ENCODE measurements at places on chromosomes 2 and 18.
A peak's percentile ranks its signal among the peaks of the same experiment; 100 is the strongest.

GRCh38 chr2:73870084-73870483 lies 22.7 kb upstream of the ACTG2 start:
- peak; percentile 42 for DNase-seq

DNA sequence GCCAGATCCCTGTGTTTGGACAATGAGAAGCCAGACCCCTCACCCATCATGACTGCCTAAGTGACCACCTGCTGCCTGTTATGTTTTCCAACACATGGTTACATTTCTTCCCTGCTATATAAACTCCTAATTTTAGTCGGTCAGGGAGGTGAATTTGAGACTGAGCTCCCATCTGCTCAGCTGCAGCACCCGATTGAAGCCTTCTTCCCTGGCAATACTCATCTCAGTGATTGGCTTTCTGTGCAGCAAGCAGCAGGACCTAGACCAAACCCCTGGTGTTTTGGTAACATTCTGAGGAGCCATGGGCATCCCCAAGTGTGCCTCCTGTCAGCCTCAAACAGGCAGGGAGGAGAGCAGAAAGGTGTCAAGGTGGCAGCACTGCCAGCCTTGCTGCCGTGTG lies 141.2 kb downstream of the CD8B2 start:
- no peak for DNase-seq

DNA sequence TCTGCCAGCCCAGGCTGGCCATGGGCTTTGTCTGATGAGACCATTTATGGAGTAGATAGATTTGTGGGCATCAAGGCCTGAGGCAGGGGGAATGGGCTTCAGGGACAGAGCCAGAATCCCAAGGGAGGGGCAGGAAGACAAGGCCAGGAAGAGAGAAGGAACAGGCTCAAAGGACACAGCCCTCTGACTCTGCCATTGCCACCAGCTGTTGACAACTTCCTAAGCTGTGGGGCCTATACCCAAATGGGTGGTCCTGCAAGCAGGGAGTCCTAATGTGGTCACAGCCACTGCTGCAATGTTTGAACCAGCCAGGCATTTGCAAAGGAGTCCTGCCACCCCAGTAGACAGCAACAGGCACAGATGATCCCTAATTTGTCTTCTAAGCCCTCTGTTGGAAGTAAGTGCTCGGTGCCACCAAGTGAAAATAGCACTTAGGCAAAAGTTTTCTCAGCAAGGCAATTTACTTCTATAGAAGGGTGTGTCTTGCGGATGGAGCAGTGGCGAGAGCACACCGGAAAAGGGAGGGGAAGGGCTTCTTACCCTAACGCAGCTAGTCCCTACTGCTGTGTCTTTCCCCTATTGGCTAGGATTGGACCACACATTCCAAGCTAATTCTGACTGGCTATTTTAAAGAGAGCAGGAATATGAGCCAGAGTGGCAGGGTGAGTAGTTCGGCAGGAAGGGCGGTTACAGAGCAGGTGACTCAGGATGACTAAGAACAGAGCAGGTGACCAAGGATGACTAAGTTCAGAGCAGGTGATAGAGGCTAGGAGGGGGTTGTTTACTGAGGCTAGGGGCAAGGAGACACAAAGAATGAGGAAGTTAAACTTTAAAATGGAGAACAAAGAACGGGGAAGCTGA lies 47.2 kb downstream of the C1QL2 start:
- no peak for DNase-seq

GRCh38 chr2:219689676-219690628 lies 62.5 kb downstream of the SLC4A3 start:
- no peak for DNase-seq

- no peak for DNase-seq
These were observed 2.5 kb upstream of the ANKRD39 start for GRCh38 chr2:96860065-96861029.

DNA sequence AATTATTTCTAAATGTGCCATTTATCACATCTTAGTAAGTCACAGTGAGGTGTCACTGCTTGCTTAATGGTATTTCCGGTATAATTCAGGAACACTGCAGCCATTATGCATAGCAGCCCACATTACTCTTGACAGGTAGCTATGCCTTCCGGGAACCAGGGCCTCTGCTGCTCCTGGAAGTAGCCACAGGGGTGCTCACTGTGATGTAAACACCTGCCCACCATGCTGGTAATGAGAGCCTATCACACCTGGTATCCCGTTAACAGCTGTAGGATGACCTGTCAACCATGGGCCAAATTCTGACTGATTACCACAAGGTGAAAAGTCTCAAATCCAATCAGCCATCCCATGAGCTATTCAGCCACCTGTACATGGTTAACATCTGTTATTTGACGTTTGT lies 647.0 kb upstream of the NXPH2 start:
- no peak for DNase-seq

DNA sequence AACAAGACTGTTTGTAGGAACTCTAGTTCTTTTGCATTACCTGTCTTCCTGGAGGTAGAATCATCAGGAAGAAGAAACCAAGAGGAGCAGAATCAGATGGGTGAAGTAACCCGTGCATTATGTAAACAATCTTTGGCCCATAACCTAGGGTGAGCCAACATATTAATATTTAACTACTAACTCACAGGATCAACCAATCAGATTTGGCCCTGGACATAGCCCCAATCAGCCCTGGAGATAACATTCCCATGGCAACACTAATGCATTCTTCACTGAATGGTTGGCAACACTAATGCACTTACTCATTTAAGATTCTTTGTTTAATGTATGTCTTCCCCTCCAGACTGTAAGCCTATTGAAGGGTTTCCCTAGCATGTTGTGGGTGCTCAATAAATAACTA lies 72.0 kb upstream of the CTAGE1 start:
- no peak for DNase-seq

DNA sequence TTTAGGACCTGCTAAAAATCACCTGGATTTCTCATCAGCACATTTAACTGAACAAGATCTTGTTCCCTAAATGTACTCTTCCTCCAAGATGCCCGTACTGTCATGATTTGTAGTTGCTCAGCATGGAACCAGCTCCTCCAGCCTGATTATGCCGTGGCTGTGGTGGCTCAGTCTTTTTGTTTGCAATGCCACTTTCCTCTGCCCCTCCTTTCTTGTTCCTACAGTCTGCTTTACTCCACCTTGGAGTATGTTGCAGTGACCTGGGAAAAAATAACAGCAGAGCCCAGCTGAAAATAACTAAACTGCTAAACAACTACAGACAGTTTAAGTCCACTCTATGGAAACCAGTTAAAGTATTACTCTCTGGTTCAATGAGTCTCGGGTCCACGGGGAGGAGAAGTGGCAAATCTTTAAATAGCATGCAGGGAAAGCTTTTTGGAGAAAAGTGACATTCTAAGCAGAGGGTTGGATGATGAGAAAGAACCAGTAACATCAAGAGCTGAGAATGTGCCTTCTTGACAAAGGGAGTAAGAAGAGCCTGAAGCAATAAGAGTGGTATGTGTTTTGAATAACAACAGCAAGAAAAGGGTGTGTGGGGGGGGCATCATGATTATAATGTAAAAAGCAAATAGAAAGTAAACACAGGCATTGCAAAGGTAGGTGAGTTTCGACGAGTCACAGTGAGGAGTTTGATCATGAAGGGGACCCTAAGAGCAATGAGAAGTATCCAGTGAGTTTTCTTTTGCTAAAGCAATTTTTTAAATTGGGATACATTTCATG lies 225.7 kb downstream of the TMX3 start:
- no peak for DNase-seq

- peak; percentile 69 for DNase-seq
These were observed 52.5 kb downstream of the SETBP1 start for GRCh38 chr18:44733069-44733753.

- DNase-seq: no peak
These were observed 96.6 kb upstream of the CXCR4 start for GRCh38 chr2:136214307-136215200.

GRCh38 chr2:42047488-42048298 lies at the start of gene PKDCC:
Gene PKDCC (plus strand): TSS chr2:42048021. CDS start chr2:42048200, 179 bp downstream.
- peak; percentile 58 for DNase-seq

DNA sequence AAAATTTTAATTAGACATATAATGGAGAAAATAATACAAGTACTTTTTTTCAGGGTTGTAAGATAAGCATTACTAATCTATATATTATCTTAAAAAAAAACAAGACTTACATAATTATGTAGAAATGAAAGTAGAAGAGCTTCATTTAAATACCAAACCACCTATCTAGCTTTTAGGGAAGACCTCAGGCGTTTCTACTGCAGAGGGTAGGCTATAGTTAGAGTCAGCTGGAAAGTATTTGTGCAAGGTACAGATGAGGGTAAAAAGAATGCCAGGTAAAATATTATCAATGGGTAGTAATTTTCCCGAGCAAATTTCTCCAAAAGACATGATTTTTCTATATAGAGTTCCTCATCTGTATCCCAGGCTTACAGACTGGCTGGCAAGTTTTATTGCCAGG lies 30.5 kb upstream of the SLC39A10 start:
- DNase-seq: no peak

DNA sequence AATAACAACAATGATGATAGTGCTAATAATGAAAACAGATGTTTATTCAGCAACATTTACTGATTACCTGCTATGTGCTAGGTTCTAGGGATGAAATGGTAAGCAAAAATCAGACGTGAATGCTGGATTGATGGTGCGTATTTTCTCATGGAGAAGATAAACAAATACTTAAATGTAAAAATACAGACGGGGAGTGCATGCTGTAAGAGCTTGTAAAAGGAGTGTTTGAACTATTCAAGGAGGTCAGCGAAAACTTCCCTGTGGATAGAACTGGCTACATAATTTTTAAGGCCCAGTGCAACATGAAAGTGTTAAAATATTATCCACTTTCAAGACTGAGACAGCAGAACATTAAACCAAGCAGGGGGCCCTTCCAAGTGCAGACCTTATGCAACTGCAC lies 22.1 kb downstream of the MTX2 start:
- no peak for DNase-seq

DNA sequence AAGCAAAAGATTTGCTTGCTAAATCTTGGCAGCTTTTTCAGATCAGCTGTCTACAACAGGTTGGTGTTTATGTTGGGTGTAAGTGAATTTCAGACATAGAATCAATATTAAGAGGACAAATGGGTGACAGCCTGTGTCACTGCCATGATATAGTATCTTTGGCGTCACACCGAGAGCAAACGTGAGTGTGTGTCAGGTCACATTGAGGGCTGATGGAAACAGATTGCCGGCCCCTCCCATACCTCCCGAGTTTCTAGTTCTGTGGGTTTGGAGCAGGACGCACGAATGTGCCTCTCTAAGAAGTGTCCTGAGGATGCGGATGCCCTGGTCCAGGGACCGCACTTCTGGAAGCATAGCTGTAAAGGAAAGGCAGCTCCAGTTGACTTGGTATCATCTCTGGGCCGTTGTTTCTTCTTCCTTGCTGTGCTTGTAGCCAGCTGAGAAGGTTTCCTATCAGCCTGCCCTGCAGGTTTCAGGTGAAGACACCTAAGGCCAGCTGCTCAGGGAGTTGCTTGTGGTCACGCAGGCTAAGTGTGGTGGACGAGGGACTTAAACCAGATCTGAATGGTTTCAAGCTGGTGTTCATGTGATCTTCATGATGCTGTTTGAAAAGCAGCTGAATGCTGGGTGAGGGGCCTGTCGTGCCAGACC lies 6.4 kb downstream of the AGAP1 start:
- DNase-seq: no peak

GRCh38 chr2:106800976-106801655 lies 84.9 kb downstream of the ST6GAL2 start:
- DNase-seq: no peak

DNA sequence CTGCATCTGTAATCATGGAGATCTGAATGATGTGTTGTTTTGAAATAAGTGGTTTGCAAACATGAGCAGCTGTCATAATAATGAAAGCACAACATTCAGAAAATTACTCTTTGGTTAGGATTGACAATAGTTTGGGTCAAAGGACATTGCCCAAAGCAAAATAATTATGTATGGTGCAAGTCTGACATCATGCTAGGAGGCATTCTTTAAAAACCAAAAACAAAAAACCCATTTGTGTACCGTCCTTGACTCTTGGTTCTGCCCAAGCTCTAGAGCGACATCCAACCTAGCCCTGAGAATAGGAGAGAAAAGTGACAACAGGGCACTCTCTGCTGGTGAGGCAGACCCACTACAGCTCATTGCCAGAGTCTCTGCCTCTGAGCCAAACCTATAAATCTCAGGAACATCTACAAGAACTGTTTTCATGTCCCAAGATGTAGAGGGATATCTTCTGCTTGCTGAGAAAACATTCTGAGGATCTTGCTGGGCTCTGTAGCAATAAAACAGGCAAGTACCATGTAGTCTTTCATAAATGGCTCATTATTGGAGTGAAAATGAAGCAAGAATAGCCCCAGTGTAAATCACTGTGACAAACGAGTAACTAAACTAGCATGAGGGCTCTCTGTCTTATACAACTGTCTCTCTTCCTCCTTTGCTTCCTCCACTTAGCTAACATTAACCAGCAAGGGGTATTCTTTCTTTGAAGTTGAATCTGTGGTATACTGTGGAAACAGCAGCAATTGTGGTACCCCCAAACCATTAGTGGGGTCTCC lies 266.8 kb upstream of the CXCR4 start:
- no peak for DNase-seq

DNA sequence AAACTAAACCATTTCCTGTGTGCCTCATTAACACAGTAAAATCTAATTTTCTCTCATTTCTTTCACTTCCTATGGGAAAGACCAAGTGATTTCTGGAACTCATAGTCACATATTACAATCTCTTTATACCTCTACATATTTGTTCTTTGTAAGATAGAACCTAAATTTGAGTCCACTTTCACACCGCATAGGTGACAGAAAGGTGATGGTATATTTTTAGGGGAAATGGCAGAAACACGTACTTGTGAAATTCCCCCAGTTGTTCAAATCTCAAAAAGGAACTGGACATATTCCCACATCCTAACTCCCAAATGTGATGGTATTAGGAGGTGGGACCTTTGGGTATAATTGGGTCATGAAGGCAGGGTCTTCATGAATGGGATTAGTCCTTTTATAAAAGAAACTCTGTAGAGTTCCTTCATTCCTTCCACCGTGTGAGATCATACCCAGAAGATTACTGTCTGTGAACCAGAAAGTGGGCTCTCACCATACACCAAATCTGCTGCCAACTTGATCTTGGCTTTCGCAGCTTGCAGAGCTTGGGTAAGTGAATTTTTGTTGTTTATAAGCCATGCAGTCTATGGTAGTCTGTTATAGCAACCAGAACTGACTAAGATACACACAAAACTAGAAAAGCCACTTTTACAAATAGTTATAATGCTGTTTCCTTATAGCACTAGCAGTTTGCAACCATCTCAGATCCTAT lies 542.1 kb downstream of the DSC3 start:
- DNase-seq: no peak

GRCh38 chr2:235897992-235898391 lies 270.2 kb downstream of the GBX2 start:
- no peak for DNase-seq

DNA sequence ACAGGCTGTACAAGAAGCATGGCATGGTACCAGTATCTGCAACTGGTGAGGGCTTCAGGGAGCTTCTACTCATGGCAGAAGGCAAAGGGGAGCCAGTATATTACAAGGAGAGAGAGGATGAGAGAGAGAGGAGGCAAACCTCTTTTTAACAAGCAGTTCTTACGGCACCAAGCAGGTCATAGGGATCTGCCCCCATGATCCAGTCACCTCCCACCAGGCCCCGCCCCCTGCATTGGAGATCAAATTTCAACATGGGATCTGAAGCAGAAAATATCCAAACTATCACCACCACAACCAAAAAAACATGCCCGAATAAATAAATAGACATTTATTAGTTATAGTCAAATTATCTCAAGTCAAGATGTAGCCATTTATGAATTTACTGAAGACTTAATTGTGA lies 14.5 kb upstream of the SLC35F5 start:
- no peak for DNase-seq
